Right lobe of liver (tissue), 6 donors: ENCODE measurements at places on chromosomes 7 and 10.

GRCh38 chr7:123538189-123538714 is 3.9 kb upstream of the IQUB start:
- H3K4me3 ChIP-seq = no peak overlapping the region
- H3K27me3 ChIP-seq = no peaks in the 10 kb centered on the region
- no peak overlapping the region for H3K27ac ChIP-seq
- DNase-seq = no peak
- H3K4me1 ChIP-seq = no peaks in the 10 kb centered on the region

DNA sequence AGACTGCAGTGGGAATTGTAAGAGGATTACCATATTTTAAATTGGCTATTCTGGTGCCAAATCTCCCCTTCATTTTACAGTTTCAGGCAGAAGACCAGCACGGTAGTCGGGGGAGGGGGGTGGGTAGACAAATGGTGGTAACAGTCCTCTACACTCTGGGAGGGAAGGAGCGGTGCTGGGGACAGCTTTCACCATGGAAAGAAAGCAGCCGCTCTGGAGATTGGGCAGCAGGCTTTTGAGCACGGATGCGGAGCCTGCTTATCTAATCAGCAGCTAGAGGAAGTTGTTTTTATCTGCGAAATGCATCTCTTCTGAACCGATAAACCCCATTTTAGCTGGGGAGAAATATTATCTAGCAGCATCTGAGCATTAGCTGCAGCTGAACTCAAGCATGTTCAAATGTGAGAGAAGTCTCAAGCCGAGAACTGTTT is 28.7 kb downstream of the IKZF1 start:
- H3K27ac ChIP-seq = no peak overlapping the region
- no peaks in the 10 kb centered on the region for H3K4me1 ChIP-seq
- H3K4me3 ChIP-seq = no peak overlapping the region

DNA sequence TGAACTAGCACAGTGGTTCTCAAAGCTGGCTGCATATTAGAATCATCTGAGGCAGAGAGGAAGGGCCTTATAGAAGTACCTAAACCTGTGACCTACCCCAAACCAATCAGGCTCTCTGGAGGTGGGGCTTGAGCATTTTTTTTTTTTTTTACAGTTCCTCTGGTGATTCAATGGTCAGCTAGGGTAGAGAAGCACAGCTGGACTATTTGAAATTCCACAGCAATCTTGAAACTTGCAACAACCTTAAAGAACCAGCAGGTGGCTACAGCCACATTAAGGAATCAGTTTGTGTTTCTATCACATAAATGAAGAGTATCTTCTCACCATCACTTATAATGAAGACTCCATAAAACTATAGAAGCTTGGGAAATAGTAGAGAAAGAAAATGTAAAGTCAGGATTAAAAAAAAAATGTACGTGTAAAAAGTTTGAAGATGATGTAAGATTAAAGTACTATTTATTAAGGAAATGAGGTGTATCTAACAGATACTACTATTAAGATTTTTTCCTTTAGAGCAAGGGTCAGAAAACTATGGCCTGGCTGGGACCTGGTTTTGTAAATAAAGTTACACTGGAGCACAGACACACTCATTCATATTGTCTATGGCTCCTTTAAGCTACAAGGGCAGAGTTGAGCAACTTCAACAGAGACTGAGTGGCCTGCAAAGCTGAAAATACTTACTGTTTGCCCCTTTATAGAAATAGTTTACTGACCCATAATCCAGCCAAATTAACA is 3.8 kb downstream of the RTKN2 start:
- DNase-seq = no peak
- no peaks in the 10 kb centered on the region for H3K27me3 ChIP-seq
- no peak overlapping the region for H3K4me3 ChIP-seq
- H3K36me3 ChIP-seq = no peaks in the 10 kb centered on the region

DNA sequence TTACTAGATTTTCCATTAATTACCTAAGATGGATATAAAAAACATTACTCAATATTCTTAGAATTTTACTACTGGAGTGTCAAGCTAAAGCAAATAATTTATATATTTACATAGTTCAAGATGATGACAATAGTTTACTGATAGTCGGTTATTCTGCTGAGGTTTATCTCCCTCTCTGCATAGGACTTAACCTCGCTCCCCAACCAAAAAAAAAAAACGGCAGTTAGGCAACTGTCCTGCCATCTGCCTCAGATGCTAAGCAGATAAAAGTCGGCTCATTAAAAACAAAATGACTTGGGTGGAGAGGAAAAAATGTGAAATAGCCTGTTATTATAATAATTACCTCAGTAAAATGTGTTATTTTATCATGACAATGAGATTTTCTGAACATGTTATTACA is 14.0 kb upstream of the ITGB8 start:
- DNase-seq = no peak
- H3K4me1 ChIP-seq = no peaks in the 10 kb centered on the region
- H3K4me3 ChIP-seq = no peak overlapping the region

GRCh38 chr7:141511316-141511675 is 39.9 kb upstream of the AGK start:
- no peak overlapping the region for H3K4me3 ChIP-seq
- no peaks in the 10 kb centered on the region for H3K27me3 ChIP-seq
- no peaks in the 10 kb centered on the region for H3K4me1 ChIP-seq
- no peak overlapping the region for H3K27ac ChIP-seq
- no peak for DNase-seq

DNA sequence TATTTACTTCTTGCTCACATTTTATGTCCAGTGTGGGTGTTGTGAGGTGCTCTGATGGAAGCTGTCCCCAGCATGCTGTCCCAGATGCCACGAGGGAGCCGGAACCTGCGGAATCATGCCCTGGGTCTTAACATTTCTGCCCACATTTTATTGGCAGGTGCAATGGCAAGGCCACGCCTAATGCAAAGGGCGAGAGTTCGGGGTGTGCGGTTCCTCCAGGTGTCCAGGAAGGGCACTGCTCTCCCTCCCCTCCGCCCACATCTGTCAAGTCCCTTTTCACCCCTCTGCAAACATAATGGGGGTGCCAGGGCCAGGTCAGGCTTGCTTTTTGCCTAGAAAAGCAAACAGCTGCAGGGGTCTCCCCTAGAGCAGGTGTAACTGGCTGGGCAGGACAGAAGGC is 16.4 kb downstream of the PDAP1 start:
- H3K4me1 ChIP-seq = no peaks in the 10 kb centered on the region
- DNase-seq = no peak
- peaks cover 4% of the 10 kb centered on the region for H3K36me3 ChIP-seq
- H3K27ac ChIP-seq = no peak overlapping the region

DNA sequence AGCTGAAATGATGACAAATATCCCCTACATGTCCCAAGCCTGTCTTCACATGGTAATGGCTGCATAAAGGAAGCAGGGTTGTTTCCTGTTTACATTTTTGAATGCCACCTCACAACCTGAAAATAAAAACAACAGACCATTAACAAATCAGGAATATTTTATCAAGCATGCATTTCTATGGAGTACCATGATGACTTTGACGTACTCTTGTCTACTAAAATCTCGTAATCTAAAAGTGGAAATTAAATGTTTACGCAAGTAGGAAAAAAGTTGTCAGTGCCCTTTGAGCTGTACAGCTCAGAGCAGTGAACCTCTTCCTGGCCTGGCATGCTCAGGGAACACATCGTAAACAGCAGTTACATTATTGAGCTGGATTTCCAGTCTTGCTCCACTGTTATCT is 194.1 kb downstream of the INHBA start:
- peak overlapping the region; percentile 73 for H3K27ac ChIP-seq
- no peaks in the 10 kb centered on the region for H3K27me3 ChIP-seq
- no peak overlapping the region for H3K4me3 ChIP-seq
- peak; percentile 61 for DNase-seq
- H3K36me3 ChIP-seq = no peaks in the 10 kb centered on the region

DNA sequence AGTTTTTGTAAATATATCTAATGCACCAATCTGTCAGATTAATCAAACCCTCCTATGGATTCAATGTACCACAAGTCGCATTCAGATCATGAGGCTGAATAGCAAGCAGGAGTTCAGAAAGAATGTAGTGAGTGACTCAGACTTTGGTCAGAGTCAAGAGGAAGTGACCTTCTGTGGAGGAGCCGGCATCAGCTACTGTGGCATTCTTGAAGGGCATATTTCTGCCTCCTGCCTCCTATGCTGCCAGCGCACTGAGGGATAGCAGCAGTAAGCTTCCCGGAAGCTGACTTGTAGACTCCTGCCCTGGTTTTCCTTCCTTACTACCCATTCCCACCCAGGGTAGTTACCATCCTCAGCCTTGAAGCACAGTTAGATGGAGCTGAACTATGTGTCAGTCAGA is 867.5 kb downstream of the NRG3 start:
- H3K4me3 ChIP-seq = no peak overlapping the region
- H3K27ac ChIP-seq = no peak overlapping the region
- H3K4me1 ChIP-seq = no peaks in the 10 kb centered on the region
- DNase-seq = no peak
- no peaks in the 10 kb centered on the region for H3K27me3 ChIP-seq
- H3K36me3 ChIP-seq = no peaks in the 10 kb centered on the region

DNA sequence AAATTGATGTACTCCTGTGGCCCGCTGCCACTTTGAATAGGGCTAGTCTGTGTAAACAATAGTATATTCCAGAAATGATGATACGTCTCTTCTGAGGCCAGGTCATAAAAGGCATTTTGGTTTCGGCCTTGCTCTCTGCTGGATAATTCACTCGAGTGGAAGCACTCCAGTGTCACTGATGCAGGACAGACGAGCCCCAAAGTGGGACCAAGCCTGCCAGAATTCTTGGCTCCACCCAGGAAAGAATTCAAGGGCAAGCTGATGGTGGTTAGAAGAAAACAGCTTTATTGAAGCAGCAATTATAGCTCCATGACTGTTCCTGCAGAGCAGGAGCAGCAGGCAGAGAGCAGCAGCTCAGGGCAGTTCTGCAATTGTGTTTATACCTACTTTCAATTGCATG is 717.6 kb downstream of the GRM8 start:
- H3K4me1 ChIP-seq = no peaks in the 10 kb centered on the region
- H3K36me3 ChIP-seq = no peaks in the 10 kb centered on the region
- no peaks in the 10 kb centered on the region for H3K27me3 ChIP-seq
- no peak overlapping the region for H3K27ac ChIP-seq
- no peak for DNase-seq

GRCh38 chr10:118409295-118409694 is 67.2 kb upstream of the FAM204A start:
- no peaks in the 10 kb centered on the region for H3K27me3 ChIP-seq
- H3K36me3 ChIP-seq = no peaks in the 10 kb centered on the region
- no peak overlapping the region for H3K4me3 ChIP-seq
- H3K27ac ChIP-seq = no peak overlapping the region
- no peaks in the 10 kb centered on the region for H3K4me1 ChIP-seq

GRCh38 chr7:91898240-91898992 is 17.9 kb upstream of the MTERF1 start:
- H3K36me3 ChIP-seq = no peaks in the 10 kb centered on the region
- H3K27me3 ChIP-seq = no peaks in the 10 kb centered on the region
- H3K4me1 ChIP-seq = no peaks in the 10 kb centered on the region
- no peak overlapping the region for H3K4me3 ChIP-seq
- H3K27ac ChIP-seq = no peak overlapping the region

GRCh38 chr10:75283671-75284470 is 48.1 kb upstream of the COMTD1 start:
- H3K4me1 ChIP-seq = no peaks in the 10 kb centered on the region
- no peak for DNase-seq

DNA sequence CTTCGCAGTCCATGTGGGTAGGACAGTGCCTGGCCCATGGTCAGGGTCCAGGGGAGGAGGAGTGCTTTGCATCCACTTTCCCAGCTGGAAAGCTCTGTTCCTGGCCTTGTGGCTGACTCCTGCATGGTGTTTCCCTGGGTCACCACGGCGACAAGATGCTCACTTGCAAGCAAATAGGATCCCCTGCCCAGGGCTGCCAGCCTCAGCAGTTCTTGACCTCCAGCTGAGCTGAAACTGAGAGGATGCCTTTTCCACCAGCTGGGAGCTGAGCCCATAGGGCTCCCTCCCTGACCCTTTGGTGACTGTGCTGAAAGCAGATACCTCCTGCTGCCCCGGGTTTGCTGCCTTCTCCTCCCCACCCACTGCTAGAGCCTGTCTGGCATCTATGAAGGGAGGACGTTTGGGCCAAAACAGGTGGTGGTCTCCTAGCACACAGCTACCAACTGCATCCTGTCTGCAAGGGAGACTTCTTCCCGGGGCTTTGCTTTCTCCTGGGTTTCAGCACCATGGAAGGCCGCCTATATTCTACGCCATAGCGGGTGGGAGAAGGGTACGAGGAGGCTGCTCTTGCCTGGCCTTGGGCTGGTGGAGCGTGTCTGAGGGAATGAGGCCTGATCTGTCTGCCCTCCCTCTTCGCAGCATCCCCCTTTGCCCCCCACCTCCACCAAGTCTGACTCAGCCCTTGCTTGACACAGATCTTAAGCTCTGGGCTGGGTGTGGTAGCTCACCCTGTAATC is 34.4 kb downstream of the UBTD1 start:
- no peak overlapping the region for H3K27ac ChIP-seq
- no peaks in the 10 kb centered on the region for H3K36me3 ChIP-seq
- H3K4me1 ChIP-seq = no peaks in the 10 kb centered on the region
- no peak for DNase-seq

GRCh38 chr10:77522268-77522809 is 115.3 kb downstream of the KCNMA1 start:
- H3K4me1 ChIP-seq = no peaks in the 10 kb centered on the region
- H3K27me3 ChIP-seq = no peaks in the 10 kb centered on the region
- no peak overlapping the region for H3K27ac ChIP-seq
- no peak overlapping the region for H3K4me3 ChIP-seq
- DNase-seq = no peak

GRCh38 chr10:88254091-88254490 is 329.0 kb downstream of the RNLS start:
- no peaks in the 10 kb centered on the region for H3K36me3 ChIP-seq
- H3K27me3 ChIP-seq = no peaks in the 10 kb centered on the region
- H3K4me3 ChIP-seq = no peak overlapping the region
- no peak for DNase-seq
- no peak overlapping the region for H3K27ac ChIP-seq
- H3K4me1 ChIP-seq = no peaks in the 10 kb centered on the region

GRCh38 chr10:74825371-74826141 is 844 bp upstream of the KAT6B start:
- H3K27me3 ChIP-seq = no peaks in the 10 kb centered on the region
- no peaks in the 10 kb centered on the region for H3K36me3 ChIP-seq
- no peak for DNase-seq

GRCh38 chr7:36391436-36392198 is 2.0 kb downstream of the ANLN start:
- no peak overlapping the region for H3K27ac ChIP-seq
- DNase-seq = no peak

- no peaks in the 10 kb centered on the region for H3K27me3 ChIP-seq
- DNase-seq = no peak
- no peaks in the 10 kb centered on the region for H3K4me1 ChIP-seq
- H3K36me3 ChIP-seq = no peaks in the 10 kb centered on the region
Observed at GRCh38 chr7:140581411-140581810, 59.2 kb downstream of the DENND2A start.

- no peaks in the 10 kb centered on the region for H3K36me3 ChIP-seq
- no peak overlapping the region for H3K27ac ChIP-seq
- DNase-seq = peak; percentile 44
- H3K27me3 ChIP-seq = no peaks in the 10 kb centered on the region
- no peaks in the 10 kb centered on the region for H3K4me1 ChIP-seq
- no peak overlapping the region for H3K4me3 ChIP-seq
Observed at GRCh38 chr10:97179731-97180362, 5.9 kb downstream of the SLIT1 start.
